ENCODE measurements at places on chromosomes 6 and 20. TPM values are rescaled to one million over a fixed set of nuclear protein-coding genes. Genes with fewer than 3 reads are reported as not detected.

Gene DEFB128
- total RNA-seq, result not detected

Gene MAPK14
- total RNA-seq, result 69.6 TPM

Gene LZTS3
- 3.2 TPM for total RNA-seq

DNA sequence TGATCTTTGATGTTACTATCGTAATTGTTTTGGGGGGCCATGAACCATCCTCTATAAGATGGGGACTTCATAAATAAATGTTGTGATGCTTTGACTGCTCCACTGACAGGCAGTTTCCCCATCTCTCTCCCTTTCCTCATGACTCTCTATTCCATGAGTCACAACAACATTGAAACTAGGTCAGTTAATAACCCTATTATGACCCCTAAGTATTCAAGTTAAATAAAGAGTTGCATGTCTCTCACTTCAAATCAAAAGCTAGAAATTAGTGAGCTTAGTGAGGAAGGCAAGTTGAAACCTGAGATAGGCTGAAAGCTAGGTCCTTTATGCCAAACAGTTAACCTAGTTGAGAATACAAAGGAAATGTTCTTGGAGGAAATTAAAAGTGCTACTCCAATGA is 491.0 kb downstream of the HAO1 start:
- no peak for DNase-seq

DNA sequence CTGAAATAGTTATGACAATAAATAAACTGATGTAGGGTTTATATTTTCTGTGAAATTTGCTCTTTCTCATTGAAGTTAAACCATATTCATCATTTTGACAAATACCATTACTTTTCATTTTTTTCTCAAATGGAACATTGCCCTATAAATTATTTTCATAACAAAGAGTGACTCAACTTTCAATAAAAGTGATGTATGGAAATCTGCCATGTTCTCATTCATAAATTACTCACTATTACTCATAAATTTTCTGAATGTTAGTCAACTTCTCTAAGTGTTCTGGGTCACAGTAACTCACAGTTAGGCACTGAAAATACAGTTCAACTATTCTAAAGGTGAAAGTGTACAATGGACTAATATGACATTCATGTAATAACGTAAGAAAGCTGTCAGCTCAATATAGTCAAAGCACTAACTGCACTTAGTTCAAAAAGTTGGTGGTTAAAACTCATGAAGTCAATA is 19.0 kb upstream of the STX11 start:
- DNase-seq, result no peak

All from pulmonary artery endothelial cell (primary cell).